ENCODE measurements at places on chromosomes 7 and 10.

DNA sequence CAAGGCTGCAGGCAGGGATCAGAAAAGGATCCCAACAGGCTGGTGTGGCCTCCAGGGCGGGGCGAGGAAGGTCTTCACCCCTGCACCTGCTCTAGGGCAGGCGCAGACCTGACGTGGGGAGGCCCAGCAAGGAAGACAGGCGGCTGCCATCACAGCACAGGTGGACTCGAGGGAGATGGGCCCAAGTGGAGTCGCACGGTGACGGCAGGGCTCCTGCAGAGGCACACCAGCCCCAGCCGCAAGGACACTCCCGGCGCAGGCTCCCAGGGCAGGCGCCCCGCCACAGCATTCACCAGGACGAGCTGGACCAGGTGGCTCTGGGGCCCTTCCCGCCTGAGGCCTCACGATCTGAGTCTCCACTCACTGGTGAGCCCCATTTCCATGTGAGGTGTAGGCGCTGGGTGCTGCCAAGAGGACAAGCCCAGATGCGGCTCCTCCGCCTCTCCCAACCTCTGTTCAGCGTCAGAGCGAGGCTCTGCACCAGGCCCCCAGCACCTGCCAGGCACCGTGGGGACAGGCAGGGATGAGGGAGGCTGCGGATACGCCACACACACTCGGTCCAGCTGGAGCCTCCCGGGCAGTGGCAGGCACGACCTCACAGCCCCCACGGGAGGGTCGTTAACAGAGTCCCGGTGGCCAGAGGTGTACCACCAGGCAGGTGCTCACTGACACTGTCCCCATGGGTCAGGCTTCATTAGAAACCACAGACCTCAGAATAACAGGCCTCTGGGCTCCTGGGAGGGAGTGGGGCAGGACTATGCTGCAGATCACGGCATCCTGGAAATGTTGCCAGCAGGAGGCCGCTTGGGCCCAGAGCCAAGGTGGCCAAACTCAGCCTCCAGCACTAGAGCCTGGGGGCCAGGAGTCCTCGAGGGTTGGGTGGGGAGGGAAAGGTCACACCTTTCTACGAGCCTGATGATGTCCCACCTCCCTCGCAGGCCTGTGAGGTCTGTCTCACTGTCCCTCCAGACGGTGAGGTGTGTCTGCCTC, 111.6 kb downstream of the MAD1L1 start:
- no peak for DNase-seq

DNA sequence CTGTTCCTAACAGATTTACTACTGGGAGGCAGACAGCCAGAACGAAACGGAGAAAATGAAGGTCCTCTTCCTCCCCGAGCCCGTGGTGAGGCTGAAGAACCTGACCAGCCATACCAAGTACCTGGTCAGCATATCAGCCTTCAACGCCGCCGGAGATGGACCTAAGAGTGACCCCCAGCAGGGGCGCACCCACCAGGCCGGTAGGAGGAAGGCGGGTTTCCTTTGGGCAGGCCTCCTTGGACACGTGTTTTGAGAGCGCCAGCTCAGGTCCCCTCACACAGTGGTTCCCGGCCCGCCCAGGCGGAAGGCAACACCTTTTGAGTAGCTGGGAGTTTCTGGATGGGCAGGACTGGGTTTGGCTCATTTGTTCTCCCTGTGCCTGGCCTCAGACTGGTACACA, 474.0 kb upstream of the FOXK1 start:
- no peak for DNase-seq

GRCh38 chr7:7989133-7989532, 20.5 kb downstream of the GLCCI1 start:
- no peak for DNase-seq

DNA sequence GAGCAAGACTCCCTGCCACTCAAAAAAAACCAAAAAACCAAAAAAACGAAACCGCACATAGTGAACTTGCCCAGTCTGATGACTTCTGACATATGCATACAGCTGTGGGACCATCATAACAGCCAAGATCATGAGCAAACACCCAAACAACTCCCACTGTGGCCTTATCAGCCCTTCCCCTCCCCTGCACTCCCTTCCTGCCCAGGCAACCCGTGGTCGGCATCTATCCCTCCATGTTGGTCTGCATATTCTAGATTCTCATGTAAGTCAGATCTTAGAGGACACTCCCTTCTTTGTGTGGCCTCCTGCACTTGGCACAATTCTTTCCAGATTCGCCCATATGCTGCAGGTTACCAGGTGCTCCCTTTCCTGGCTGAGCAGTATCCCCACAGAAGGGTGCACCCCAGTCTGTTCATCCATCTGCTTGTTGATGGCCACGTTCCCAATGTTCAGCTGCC, 72.8 kb downstream of the GNA12 start:
- peak; percentile 78 for DNase-seq

- DNase-seq, result peak; percentile 77
These were observed 798 bp downstream of the PPIF start for GRCh38 chr10:79347894-79348639.

DNA sequence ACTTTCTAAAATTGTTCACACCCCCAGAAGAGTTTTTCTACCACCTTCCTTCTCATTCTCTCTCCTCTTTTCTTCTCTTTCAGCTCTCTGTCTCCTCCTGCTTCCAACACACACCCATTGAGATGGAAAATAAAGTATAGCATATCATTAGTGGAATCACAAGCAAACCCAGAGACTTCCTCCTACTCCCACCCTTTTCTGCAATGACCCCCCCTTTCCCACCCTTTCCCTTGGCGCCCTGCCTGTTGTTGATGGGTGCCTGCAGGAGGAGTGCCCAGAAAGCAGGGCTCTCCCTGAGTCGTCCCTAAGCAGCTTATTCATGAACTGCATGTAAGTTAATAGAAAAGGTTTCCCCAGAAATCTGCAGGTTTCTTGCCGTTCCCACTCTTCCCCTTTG, 300.0 kb downstream of the PLXNA4 start:
- no peak for DNase-seq

DNA sequence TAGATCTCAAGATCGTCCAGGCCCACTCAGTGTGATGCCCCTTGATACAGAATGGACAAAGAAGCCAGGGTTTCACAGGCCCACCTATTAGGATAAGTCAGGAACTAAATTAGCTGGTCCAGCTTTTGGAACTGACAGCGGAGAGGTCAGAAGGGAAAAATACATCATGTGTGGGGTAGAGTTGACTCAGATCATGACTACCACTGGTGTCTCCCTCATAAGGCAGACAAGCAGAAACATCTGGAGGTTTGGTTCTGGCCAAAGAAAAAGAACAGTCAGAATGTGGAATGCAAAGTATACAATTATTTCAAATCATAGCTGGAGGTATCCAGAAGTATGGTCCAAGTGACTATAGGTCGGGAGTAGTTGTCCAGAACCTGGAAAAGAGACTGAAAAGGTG, 621.1 kb upstream of the CELF2 start:
- no peak for DNase-seq

GRCh38 chr7:41869997-41870396, 167.1 kb upstream of the INHBA start:
- DNase-seq, result peak; percentile 78

GRCh38 chr7:85823396-85824080, 636.7 kb upstream of the SEMA3D start:
- DNase-seq, result no peak

- DNase-seq, result no peak
These were observed 22.5 kb downstream of the SEMA3D start for GRCh38 chr7:85164376-85164775.

DNA sequence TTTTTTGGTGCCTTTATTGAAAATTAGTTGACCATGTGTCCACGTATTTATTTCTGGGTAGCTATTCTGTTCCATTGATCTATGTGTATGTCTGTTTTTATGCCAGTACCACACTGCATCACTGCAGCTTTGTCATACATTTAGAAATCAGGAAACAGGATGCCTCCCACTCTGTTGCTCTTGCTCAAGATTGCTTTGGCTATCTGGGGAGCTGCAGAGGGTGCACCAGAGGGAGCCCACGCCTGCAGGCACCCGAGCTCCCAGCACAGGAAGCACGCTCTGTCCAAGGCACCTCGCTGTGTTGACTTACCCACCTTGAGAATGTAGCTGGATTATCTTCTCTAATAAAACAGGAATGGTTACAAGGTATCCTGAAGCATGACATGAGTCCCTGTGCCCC, 301.7 kb downstream of the TCERG1L start:
- peak; percentile 73 for DNase-seq

- no peak for DNase-seq
These were observed 60.8 kb upstream of the BTRC start for GRCh38 chr10:101293007-101293723.

GRCh38 chr7:26508481-26508880, 216.8 kb downstream of the SNX10 start:
- no peak for DNase-seq

DNA sequence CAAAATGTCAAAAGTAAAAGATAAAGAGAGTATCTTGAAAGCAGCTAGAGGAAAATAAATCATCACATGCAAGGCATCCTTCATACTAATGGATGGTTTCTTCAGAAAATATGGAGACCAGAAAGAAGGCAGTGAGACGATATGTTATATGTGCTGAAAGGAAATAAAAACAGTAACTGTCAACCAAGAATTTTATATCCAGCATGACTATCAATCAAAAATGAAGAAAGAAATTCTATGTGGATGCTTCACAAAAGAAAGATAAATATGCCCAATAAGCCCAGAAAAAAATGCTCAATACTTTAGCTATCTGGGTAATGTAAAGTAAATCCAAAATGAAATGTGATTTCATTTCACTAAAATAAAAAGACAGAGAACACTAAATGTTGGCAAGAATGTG, 142.1 kb downstream of the DGKI start:
- DNase-seq, result no peak

GRCh38 chr10:122121059-122121458, 132.1 kb downstream of the TACC2 start:
- no peak for DNase-seq

- no peak for DNase-seq
These were observed 95.3 kb downstream of the KAT6B start for GRCh38 chr10:74921744-74922143.

DNA sequence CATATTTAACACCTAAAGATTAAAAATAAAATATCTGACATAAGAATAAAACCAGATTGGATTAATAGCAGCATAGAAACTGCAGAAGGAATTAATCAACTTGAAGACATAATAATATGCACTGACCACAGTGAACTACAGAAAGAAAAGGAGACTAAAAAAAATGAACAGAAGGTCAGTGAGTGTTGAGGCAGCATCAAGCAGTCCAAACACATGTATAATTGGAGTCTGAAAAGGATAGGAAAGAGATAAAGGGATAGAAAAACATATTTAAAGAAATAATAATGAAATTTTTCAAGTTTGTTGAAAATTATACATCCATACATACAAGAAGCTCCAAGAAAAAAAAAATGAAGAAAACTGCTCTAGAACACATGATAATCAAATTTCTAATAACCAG, 756.2 kb downstream of the GATA3 start:
- DNase-seq, result no peak

GRCh38 chr7:1298931-1299885, 66.5 kb downstream of the UNCX start:
- DNase-seq, result no peak

- peak; percentile 48 for DNase-seq
These were observed 52.2 kb downstream of the PWWP2B start for GRCh38 chr10:132449051-132449810.

DNA sequence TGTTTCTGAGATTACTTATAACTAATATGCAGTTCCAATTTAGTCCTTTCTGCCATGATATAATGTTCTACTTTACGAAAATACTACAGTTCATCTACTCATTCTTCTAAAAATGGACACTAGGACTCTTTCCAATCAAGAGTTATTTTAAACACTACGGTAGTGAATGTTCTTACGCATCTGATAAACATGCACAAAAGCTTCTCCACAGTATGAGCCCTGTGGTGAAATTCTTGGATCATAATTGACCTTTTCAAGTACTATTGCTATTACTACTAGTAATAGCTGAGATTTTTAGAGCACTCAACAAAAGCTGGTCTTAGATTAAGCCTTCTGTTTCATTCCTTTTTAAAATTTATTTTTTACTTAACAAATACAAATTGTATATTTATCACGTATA, 106.4 kb downstream of the CH25H start:
- no peak for DNase-seq

DNA sequence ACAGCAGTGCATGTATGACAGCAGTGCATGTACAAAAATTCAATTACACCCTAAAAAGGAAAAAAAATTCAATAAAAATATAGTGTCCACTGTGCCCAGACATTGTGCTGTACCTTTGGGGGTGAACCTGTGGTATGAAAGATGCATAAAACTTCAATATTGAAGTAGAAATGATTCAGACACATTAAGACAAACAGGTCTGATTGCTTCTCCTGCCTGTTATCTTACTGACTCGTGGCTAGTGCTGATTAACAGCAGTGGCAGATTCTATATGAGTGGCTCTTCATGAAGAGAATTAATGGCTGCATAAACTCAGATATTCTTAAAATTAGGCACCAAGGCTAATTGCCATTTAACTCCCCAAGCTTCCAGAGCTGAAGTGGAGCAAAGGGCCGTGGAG, 37.9 kb downstream of the GATA3 start:
- DNase-seq, result no peak

GRCh38 chr7:88835147-88835728, 39.7 kb upstream of the TEX47 start:
- peak; percentile 57 for DNase-seq

DNA sequence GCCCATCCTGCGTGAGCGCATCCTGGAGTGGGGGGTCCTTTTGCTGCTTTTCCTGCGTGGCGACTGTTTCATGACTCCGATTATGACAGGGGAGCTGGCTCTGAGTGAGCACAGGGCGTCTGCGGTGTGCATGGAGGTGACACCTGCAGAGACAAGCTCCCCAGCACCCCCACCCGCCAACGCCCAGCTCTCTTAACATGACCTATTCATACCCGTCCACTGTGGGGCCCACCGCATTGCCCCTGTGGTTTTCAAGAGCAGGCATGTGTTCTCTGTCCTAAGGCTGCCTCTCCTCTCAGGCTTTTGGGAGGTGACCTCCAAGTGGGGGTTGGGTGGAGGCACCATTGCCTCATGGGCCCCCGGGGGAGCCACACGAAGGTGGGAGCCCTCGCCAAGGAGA, 500.7 kb downstream of the TCERG1L start:
- no peak for DNase-seq

- DNase-seq, result no peak
These were observed 85.1 kb downstream of the CARD11 start for GRCh38 chr7:2958416-2959102.

DNA sequence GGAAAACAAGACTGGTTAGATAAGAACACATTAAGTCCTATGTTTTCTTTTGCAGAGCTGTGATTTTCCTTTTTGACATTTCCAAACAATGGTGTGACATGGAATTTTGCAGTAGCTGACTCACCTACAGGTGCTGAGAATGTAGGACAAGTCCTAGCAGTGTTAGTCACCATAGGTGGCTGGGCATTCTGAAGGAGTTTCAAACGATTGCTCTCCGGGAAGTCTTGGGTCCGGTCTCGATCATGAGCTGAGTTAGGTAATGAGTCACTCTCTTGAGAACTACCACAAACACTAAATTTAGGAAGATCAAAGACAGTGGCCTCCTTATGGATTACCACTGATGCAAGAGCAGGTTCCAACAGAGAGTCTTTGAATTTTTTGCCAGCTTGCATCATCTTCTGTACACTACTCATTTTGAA, 3.6 kb downstream of the FIGNL1 start:
- DNase-seq, result no peak

GRCh38 chr10:33899578-33900531, 565.4 kb upstream of the NRP1 start:
- no peak for DNase-seq
